ENCODE measurements at places on chromosomes 1 and 21.

DNA sequence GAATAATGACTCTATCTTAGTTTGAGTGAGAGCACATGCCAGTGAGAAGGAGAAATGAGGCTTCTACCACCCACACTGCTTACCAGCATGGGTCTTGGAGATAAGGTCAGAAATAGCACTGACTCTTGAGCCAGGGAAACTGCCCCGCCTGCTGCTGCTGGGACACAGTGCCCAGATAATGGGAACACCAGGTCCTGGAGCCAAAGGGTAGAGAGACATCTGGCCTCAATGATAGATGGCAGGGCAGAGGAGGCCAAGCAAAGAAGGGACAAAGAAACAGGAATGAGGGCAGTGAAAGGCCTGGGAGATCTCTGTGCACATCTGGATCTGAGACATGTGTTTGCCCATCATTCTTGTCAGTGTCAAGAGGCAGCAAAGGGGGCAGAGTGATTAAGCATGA lies 97.4 kb downstream of the MIS18A start:
- DNase-seq: no peak

- DNase-seq: peak; percentile 60
Observed at GRCh38 chr1:200139661-200140250, 112.2 kb downstream of the NR5A2 start.

DNA sequence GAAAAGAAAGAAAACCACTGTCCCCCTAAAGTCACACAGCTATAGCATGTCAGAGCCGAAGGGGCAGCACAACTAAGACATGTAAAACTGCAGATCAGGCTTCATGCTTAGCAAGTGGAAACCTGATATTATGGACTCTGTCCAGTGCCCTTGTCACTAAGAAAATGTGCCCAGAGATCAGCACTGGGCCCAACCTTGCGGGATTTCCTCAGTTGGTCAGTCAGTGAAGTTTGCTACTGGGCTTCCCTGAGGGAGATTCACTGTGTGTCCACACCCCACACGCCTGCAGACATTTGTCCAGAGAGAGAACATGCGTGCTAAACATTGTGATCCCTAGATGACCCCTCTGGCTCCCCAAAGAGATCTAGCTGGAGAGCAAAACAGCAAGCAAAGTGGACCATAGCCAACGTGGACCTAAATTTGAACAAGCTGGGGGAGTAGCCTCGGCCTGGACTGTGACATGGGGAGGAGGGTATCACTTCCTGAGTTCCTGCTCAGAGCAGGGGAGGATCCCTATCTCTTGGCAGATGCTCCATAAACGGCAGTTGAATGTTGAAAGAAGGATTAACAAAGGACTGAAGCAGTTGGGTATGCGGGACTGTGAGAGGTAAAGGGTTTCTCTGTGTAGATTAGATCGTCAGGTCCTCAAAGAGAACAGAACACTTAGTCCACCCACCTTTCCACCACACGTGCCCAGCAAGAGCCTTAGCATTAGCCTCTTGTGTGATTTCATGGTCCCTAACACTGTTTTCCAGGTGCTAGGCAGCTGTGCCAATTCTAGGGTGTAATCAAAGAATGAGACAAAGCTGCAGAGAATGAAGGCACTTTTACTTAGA lies 53.6 kb downstream of the GLUL start:
- no peak for DNase-seq

DNA sequence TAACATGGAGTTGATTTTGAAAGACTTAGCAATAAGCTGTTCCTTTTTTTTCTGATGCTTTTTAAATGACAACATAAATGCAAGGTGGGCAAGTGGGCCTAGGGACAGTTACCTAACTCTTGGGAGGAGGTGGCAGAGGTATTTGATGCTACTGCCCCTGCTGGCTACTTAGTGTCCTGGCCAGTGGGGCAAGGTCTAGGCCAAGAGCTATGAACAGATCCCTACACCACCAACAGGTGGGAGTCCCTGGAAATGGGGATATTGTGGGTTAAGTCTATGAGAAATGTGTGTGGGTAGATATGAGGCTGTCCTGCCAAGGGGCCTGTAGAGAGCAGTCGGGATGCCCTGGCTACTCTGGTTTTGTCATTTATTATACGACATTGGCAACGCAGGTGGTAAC lies 31.3 kb upstream of the B3GALT5 start:
- DNase-seq: no peak

GRCh38 chr1:76177615-76178014 lies 103.1 kb downstream of the ST6GALNAC3 start:
- no peak for DNase-seq

DNA sequence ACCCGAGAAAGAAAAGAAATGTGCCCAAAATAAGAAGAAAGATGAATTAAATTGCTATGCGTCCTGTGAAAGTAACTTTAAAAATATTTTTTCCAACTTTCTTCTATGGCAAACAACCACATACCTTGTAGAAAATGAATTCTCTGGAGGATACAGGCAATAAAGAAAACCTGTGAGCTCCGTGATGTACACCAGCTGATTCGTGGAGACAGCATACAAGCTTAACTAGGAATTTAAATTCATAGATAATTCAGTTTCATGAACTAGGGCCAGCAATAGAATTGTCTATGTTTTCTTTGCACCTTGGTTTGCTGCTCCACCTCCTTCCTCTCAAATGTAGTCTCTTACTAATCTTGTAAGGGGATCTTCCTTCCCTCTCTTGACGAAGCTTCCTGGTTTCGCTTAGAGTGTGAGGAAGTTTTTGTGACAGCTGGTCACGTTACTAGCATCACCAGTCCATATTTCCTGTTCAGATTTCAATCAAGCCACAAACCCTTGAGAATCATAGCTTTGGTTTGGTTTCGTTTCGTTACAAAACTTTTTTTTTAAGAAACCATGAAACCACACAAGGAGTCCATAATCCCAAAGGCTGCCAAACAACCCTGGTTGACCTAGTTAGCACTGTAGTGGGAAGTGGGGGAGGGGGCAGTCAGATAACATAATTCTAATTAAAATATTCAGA lies 35.8 kb downstream of the GREM2 start:
- peak; percentile 61 for DNase-seq

DNA sequence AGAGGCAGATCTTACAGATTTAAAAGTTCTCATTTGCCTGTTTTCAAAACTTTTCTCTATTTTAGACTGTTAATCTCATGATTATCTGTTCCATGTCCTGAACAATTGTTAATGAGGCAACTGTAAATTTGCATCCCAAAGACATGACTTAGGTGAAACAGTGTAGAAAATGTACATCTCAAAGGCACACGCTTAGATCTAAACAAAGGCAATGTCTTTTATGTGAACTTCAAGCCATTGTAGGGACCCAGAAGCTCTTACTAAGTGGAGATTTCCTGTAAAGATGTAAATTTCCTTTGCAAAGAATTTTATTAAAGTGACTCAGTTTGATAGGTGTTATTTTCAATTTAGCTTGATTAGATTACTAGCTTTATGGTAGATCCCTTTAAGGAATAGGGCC lies 125.2 kb upstream of the F3 start:
- no peak for DNase-seq

- no peak for DNase-seq
Observed at GRCh38 chr21:38929142-38929541, 123.4 kb downstream of the ETS2 start.

GRCh38 chr1:57420981-57421785 lies 2.7 kb downstream of the DAB1 start:
- DNase-seq: no peak

DNA sequence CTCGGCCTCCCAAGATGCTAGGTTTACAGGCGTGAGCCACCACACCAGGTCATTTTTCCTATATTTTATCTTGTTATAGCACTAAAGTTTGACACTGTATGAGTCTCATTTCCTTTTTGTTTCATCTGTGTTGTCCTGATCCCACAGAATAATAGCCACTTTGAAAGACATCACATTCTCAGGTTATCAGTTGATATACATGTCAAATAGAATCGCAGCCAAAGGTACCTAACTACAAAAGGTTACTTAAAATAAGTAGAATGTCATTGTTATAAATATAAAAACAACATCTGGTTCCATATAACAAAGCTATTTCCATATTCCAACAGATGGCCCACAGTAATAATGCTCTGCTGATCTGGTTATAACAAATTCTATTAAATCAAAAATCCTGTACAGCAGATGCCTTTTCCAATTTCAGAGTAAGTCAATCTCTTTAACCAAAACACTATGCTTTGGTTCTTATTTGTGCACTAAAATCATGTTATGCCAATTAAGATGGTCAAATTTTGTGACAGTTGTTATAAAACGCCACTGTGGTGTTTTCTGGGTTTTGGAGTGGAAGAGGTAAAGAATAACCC lies 6.0 kb downstream of the FOXJ3 start:
- no peak for DNase-seq

DNA sequence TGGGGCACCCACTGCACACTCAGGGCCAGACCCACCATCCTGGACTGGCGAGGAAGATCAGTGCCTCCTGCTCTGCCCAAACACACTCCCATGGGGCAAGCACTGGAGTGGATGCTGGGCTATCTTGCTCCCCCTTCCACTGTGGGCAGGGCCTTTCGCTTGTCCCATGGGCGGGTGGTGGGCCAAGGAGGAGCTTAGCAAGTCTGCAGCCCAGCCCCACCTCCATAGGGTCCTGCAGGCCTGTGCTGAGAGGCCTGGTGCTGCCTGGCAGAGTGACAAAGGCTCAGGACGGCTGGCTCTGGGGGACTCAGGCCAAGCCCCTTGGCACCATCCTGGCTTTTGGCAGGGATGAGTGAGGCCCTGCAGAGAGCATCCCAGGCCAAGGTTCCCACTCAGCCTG lies 89.4 kb downstream of the PTPRU start:
- DNase-seq: no peak

GRCh38 chr1:163672976-163673758 lies 351.4 kb downstream of the NUF2 start:
- DNase-seq: no peak

GRCh38 chr1:11680270-11681070 lies 478 bp downstream of the MAD2L2 start:
- no peak for DNase-seq

DNA sequence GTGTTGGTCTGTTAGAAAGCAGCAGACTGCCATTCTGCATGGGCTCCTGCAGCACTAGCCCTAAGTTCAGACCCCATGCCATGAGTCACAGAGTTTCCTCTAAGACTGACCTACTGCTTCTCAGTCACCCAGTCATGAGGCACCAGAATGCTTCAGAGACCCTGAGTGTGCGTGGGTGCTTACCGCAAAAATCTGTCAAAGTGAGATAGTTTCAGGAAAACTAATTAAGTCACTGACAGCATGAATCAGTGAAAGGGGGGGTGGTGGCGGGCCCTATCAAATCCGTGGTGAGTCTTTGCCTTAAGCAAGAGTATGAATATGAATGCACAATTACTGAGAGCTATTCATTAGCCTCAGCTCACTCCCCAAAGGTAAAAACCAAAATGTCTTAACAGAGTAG lies 98.1 kb downstream of the KCTD3 start:
- no peak for DNase-seq

DNA sequence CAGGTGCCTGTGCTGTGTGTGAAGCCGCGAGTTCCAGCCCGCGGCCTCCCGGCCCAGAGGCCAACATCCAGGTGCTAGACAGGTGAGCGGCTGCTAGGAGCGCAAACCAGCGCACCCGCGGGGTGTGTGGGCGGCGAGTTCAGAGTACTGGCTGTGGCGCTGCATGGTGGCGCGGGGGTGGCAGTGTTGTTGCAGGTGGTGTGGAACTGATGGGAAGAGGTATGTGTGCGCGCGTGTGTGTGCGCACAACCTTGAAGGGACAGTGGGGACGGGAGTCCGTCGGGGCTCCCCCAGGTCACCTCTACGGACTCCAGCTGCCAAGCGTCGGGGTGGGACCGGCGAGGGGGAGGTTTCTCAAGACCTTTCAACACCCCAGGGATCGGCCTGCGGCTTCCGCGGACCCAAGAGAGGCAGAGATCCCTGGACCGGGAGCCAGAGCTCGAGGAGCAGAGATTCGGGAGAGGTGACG lies 433 bp upstream of the DMBX1 start:
- DNase-seq: no peak

DNA sequence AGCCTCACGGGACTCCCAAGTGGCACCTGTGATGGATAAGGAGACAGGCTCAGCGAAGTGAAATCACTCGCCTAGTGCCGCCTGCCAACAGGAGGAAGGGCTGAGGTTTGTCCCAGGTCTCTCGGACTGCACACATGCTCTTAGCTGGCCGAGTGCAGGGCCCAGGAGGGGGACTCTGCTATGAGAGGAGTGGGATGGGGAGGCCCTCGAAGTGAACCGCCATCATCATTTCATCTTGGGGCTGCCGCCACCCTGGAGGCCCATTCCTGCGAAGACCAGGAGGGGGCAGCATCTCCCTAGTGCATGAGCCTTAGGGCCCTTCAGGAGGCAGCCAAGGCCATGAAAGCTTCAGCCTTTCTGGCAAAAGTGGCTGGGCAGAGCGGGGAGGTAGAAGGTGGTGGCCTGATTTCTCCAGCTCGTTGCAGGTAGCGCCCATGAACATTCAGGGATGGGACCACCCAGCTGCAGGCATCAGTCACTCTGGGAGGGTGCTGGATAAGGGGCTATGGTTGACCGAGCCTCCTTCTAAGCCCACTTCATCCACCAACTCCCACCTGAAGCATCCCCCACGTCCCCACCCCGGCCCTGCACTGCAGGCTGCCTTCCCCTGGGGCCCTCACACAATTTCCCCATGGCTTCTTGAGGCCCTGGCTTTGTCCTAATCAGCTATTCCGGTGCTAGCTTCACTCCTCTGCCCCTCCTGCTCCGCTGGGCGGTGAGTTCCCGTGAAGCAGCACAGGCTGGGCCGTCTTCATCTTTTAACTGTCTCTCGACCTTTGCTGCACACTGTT lies 17.2 kb upstream of the RASSF5 start:
- peak; percentile 68 for DNase-seq

DNA sequence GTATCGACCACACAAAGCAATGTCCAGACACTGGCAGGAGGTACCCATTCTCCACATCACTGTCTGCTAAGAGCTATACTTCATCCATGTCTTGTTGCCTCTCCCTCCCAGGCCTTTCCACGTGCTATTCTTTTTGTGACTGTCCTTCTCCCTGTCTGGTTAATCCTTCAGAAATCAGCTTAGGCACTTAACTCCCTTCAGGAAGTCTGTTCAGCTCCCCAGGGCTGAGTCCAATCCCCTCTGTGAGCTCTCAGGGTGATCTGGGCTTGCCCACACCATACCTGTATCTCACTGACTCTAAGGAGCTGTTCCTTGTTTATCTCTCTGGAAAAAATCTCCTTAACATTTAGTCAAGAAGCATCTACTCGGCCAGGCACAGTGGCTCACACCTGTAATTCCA lies 69.4 kb downstream of the NID1 start:
- no peak for DNase-seq

GRCh38 chr1:230833511-230833910 lies 34.8 kb downstream of the C1orf198 start:
- DNase-seq: no peak

GRCh38 chr21:17427831-17428483 lies 84.9 kb upstream of the CXADR start:
- no peak for DNase-seq

DNA sequence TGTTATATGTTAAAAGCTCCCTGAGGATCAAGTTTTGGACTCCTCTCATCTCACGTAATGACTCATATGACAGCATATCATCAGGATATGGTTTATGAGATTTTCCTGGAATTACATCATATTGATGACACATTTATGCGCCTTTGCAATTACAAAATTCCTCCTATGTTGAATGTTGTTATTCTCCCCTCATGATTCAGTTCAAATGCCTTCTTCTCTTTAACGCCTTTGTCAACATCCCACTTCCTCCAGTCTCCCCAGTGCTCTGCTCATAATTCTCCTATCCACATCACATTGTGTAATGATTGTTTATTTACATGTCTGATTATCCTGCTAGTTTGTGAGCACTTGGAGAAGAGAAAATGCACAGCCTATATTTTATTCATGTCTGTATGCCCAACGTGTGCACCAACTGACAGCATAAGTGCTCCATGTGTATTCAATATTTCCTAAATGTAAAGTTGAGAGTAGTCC lies 80.9 kb upstream of the BACH1 start:
- DNase-seq: no peak

Measured in CD4-positive, alpha-beta T cell treated with Interleukin-2 at 100 ng/mL for 4 hours (primary cell).